ENCODE measurements at places on chromosomes 6 and 20.

- no peaks in the 10 kb centered on the region for H3K36me3 ChIP-seq
- DNase-seq, result no peak
- peak overlapping the region; percentile 90 for H3K27ac ChIP-seq
- peaks cover 16% of the 10 kb centered on the region for H3K4me1 ChIP-seq
These were observed 1.8 kb upstream of the JARID2 start for GRCh38 chr6:15243910-15244619.

- H3K27me3 ChIP-seq, result no peaks in the 10 kb centered on the region
- no peak for DNase-seq
- H3K27ac ChIP-seq, result no peak overlapping the region
- no peaks in the 10 kb centered on the region for H3K4me1 ChIP-seq
- H3K36me3 ChIP-seq, result no peaks in the 10 kb centered on the region
- H3K4me3 ChIP-seq, result no peak overlapping the region
These were observed 214.9 kb downstream of the LY86 start for GRCh38 chr6:6803180-6803977.

DNA sequence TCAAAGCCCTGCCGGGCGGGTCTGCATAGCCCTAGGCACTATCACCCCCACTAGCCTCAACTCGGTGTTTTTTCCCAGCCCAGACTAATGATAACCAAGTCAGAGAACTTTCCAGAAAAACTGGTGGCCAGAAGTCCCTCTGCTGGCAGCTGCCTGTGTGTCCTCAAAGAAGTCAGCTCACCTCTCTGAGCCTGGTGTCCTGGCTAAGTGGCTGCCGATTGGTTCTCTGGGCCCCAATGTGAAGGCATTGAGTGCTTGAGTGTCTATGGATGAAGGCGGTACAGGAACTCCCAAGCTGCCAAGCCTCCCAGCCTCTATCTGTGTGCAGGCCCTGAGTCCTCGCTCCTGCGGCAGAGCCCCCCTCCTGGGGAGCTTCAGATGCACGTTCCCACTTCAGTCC, 355.6 kb downstream of the TAF4 start:
- no peaks in the 10 kb centered on the region for H3K4me1 ChIP-seq
- H3K36me3 ChIP-seq, result no peaks in the 10 kb centered on the region
- H3K4me3 ChIP-seq, result no peak overlapping the region

DNA sequence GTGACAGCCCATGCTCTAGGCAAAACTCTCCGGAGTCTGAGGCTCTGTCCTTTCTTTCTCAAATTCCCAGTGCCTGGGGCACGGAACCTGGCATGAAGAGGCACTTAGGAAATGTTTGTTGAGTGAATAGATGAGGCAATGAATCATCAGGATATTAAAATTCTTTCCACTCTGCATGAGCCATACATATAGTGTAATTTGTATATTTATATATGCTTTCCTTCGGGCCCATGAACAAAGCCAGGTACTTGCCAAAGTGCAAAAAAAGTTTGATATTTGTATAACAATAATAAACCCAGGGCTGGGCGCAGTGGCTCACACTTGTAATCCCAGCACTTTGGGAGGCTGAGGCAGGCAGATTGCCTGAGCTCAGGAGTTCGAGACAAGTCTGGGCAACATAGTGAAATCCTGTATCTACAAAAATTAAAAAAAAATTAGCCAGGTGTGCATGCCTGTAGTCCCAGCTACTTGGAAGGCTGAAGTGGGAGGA, 212.3 kb upstream of the ZNF217 start:
- no peaks in the 10 kb centered on the region for H3K36me3 ChIP-seq
- no peak overlapping the region for H3K4me3 ChIP-seq
- H3K27ac ChIP-seq, result no peak overlapping the region

- H3K27ac ChIP-seq, result no peak overlapping the region
- no peaks in the 10 kb centered on the region for H3K27me3 ChIP-seq
- no peaks in the 10 kb centered on the region for H3K4me1 ChIP-seq
- H3K36me3 ChIP-seq, result no peaks in the 10 kb centered on the region
- DNase-seq, result no peak
These were observed 38.5 kb upstream of the CAP2 start for GRCh38 chr6:17354700-17355403.

DNA sequence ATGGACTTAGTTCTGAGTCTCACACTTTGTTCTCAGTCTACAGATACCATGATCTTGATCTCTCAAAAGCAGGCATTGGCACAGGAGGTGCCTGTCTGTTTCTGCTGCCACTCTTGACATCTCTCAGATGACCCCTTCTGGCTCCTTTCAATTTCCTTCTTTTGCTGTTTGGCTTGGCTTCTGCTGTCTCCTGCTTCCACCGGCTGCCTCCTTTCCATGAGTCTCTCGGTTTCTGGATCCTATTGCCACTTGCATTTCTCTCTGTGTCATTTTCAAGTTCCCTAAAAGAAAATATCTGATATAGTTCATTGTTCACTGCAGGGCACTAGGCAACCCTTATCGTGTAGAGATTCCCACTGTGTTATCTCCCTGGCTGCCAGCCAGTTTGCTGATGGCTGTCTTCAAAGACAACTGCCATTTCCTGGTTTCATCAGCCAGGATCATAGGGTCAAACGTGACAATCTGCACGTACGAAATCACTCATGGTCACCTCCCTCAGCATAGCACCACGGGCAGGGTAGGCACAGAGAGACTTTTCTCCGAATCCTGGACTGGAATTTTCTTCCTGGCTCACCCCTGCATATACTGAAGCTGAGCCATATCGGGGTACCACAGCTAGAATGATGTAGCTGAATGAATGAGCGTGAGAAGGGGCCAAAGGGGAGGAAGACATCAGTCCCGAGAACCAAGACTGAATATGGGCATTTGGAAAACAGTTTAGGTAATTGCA, 144.6 kb upstream of the TMEM170B start:
- H3K4me3 ChIP-seq, result no peak overlapping the region
- H3K36me3 ChIP-seq, result no peaks in the 10 kb centered on the region
- no peaks in the 10 kb centered on the region for H3K4me1 ChIP-seq
- no peak overlapping the region for H3K27ac ChIP-seq
- no peaks in the 10 kb centered on the region for H3K27me3 ChIP-seq
- no peak for DNase-seq

- peaks cover 98% of the 10 kb centered on the region for H3K36me3 ChIP-seq
- H3K27ac ChIP-seq, result peak overlapping the region; percentile 29
- no peak overlapping the region for H3K4me3 ChIP-seq
These were observed 47.0 kb downstream of the EZR start for GRCh38 chr6:158772172-158772571.

GRCh38 chr20:1204113-1204512, 859 bp downstream of the C20orf202 start:
- H3K4me1 ChIP-seq, result no peaks in the 10 kb centered on the region
- no peaks in the 10 kb centered on the region for H3K36me3 ChIP-seq
- H3K4me3 ChIP-seq, result no peak overlapping the region

GRCh38 chr6:42113936-42114636, 28.3 kb downstream of the C6orf132 start:
- H3K4me3 ChIP-seq, result no peak overlapping the region
- no peaks in the 10 kb centered on the region for H3K27me3 ChIP-seq
- H3K36me3 ChIP-seq, result no peaks in the 10 kb centered on the region
- H3K4me1 ChIP-seq, result no peaks in the 10 kb centered on the region
- H3K27ac ChIP-seq, result no peak overlapping the region

- H3K36me3 ChIP-seq, result no peaks in the 10 kb centered on the region
- H3K27ac ChIP-seq, result no peak overlapping the region
- DNase-seq, result no peak
- H3K27me3 ChIP-seq, result no peaks in the 10 kb centered on the region
These were observed 28.6 kb upstream of the SPO11 start for GRCh38 chr20:57301026-57301425.

DNA sequence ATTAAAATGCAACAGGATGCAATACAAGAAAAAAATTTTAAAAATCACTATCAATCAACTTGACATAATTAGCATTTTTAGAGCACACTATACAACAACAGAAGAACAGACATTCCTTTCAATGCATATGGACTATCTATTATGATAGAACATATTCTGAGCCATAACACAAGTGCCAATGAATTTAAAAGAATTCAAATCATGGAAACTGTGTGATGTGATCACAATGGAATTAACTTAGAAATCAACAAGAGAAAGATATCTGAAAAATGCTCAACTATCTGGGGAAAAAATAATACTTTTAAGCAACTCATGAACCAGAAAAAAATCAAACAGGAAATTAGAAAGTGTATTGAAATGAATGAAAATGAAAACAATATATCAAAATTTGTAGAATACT, 106.3 kb downstream of the ADTRP start:
- H3K4me3 ChIP-seq, result no peak overlapping the region
- H3K36me3 ChIP-seq, result no peaks in the 10 kb centered on the region
- no peak for DNase-seq

DNA sequence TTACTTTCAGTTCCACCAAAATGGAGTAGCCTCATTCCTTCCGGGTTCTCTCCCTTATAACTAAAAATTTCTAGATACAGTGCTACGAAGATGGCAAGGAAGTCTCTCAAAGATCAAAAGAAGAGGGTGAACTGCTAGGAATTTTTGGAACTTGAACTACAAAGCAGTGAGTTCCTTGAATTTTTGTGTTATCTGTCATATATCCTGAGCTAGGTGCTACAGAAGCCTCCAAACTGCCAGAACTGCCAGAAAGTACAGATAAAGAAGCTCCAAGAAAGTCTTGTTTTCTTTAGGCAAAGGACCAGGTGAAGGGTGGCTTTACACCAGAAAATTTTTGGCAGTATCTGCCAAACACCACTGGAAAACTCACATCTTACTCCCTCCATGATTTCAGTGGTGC, 218.8 kb upstream of the FLRT3 start:
- no peaks in the 10 kb centered on the region for H3K36me3 ChIP-seq
- no peak overlapping the region for H3K4me3 ChIP-seq
- no peak for DNase-seq
- H3K4me1 ChIP-seq, result no peaks in the 10 kb centered on the region
- H3K27me3 ChIP-seq, result no peaks in the 10 kb centered on the region
- H3K27ac ChIP-seq, result no peak overlapping the region

DNA sequence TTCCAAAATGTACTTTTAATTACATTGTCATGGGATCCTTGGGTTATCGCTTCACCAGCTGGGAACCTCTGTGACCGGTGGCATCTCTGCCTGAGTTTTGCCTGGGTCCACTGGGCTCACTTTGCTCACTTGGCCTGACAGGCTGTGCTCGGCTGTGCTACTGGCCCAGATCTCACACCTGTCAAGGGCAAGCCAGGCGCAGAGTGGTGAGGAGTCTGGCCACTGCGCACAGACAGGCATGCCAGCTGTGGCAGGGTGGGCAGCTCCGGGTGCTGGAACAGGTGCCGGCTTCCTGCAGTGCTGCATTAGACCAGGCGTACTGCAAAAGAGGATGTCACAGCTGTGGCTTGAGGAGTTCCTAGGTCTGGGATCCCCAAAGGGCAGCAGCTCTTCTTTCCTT, 489.8 kb downstream of the TENT5A start:
- no peak overlapping the region for H3K27ac ChIP-seq
- no peak overlapping the region for H3K4me3 ChIP-seq
- no peaks in the 10 kb centered on the region for H3K27me3 ChIP-seq
- H3K36me3 ChIP-seq, result no peaks in the 10 kb centered on the region
- no peaks in the 10 kb centered on the region for H3K4me1 ChIP-seq

DNA sequence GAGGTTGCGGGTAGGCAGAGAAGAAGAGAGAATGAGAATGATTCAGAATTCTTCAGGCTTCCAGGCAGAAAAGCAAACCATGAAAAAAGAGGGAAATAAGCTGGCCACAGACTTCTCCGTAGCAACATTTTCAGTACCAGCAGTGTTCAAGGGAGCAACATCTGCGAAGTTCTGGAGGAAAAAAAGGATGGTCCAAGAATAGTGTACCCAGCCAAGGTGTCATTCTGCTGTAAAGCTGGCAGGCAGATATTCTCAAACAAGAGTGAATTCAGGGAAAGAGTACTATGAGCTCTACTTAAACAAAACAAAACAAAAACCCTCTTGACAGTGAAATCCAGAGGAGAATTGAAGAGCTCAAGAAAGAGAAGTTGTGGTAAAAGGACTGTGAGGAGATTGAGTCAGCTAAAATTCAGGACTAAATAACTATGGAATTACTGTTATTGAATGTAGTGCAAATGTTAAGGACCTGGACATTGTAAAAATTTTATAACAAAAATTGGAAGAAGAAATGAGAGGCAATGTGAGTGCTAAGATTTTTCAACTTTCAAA, 86.5 kb downstream of the ATRN start:
- H3K4me3 ChIP-seq, result no peak overlapping the region
- no peaks in the 10 kb centered on the region for H3K4me1 ChIP-seq
- no peak overlapping the region for H3K27ac ChIP-seq
- no peaks in the 10 kb centered on the region for H3K27me3 ChIP-seq
- no peak for DNase-seq

DNA sequence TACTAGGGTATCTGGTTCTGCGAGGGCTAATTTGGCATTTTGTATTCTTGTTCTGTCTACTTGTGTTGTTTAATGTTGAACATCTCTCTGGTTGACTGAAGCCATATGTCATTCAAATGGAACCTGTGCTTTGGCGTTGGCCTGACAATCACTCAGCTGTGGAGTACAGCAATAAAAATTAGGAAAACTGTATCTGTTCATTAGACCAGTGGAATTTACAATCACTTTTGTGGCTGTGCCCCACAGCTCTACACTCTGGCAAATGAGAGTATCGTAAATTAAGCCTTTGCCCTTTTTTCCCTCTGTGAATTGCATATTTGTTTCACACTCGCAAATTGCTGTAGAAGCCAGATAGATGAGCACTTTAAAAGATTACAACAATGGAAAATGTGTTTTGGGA, 102.0 kb downstream of the ARID1B start:
- H3K27me3 ChIP-seq, result no peaks in the 10 kb centered on the region
- no peak overlapping the region for H3K27ac ChIP-seq
- no peaks in the 10 kb centered on the region for H3K36me3 ChIP-seq
- no peak for DNase-seq
- no peak overlapping the region for H3K4me3 ChIP-seq

- no peaks in the 10 kb centered on the region for H3K36me3 ChIP-seq
- DNase-seq, result no peak
- peaks cover 8% of the 10 kb centered on the region for H3K4me1 ChIP-seq
These were observed 27.6 kb upstream of the ADA start for GRCh38 chr20:44678990-44679611.

DNA sequence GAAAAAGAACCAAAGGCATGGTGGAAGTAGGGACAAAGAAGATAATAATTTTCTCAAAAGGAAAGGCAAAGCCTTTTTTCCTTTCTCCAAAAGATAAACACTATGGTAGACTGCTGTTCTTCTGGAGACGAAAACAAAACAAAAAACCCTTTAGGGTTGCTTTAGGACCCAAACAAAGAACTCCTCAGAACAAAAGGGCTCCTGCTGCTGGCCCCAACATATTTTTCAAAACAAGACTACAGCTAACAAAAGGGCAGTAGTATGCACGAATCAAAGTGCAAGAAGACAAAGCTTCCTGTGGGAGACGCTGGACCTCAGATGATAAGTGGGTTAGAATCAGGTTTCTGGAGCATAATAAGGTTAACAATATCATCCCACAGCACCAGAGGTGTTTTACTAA, 15.8 kb downstream of the NCOA5 start:
- H3K36me3 ChIP-seq, result peaks cover 42% of the 10 kb centered on the region
- no peak for DNase-seq
- no peak overlapping the region for H3K27ac ChIP-seq
- no peak overlapping the region for H3K4me3 ChIP-seq

GRCh38 chr6:80939898-80940297, 812.6 kb downstream of the TENT5A start:
- H3K36me3 ChIP-seq, result no peaks in the 10 kb centered on the region
- DNase-seq, result no peak
- H3K27me3 ChIP-seq, result no peaks in the 10 kb centered on the region
- no peaks in the 10 kb centered on the region for H3K4me1 ChIP-seq
- no peak overlapping the region for H3K4me3 ChIP-seq

- H3K27me3 ChIP-seq, result no peaks in the 10 kb centered on the region
- no peak overlapping the region for H3K27ac ChIP-seq
- no peak for DNase-seq
- no peaks in the 10 kb centered on the region for H3K36me3 ChIP-seq
These were observed 17.1 kb downstream of the HLA-A start for GRCh38 chr6:29959467-29959866.

All from CD4-positive, alpha-beta memory T cell (primary cell).